Bone marrow (tissue), 2 donors: ENCODE measurements at places on chromosomes 6 and 20.
A peak's percentile ranks its signal among the peaks of the same experiment; 100 is the strongest.

GRCh38 chr6:135992739-135993138 lies 141.2 kb downstream of the PDE7B start:
- no peak for DNase-seq

GRCh38 chr6:168058691-168059551 lies 20.1 kb downstream of the FRMD1 start:
- DNase-seq = no peak

GRCh38 chr6:12014027-12014872 lies 2.1 kb downstream of the HIVEP1 start:
- DNase-seq = no peak

DNA sequence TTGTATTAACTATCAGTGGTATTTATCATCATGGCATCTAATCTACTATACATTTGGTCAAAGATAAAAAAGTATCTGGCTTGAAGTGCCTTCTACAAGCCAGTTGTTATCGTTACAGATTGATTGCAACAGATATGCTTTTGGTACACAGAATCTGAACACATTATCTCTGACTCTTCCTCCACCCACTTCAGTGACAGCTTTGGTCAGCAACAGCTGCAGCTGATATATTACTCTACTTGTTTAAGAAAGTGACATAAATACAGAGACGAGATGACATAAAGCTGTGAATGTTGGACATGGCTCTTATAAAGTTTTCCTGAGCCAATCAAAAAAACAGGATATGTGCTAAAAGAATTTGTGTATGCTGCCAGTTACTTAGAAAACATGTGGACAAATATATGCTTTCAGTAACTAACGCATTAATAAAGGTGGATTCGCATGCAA lies 77.6 kb downstream of the HIVEP2 start:
- DNase-seq = no peak

- peak; percentile 2 for DNase-seq
These were observed 98.6 kb upstream of the NEDD9 start for GRCh38 chr6:11331111-11331510.

- no peak for DNase-seq
These were observed 43.6 kb upstream of the DEFB112 start for GRCh38 chr6:50093116-50093937.

DNA sequence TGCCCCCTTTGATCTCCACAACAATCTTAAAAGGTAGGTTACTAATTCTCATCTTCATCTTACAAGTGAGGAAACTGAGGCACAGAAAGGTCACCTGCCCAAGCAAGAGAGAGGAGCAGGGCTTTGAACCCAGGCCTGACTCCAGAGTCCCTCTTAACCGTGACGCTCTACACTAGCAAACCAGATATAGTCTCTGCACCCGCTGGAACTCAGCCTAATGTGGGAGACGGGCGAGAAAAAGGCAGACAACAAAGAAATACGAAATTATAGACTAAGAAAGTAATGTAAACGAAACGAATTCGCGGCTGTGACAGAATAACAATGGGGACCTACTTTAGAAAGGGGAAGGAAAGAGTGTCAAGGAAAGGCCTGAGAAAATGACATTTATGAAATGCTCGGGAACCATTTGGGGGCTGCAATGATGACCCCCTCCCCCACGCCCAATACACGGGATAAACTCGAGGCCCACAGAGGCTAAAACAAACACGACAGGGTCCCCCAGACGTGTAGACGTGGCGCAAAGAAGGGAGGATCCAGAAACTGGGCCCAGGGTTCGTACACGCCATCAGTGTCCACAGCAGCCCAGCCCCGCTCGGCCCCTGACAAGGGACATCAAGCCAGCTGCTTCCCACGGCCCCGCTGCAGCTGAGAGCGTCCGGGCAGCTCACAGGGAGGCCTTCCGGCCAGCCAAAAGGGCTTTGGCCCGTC lies 637 bp downstream of the TRPC4AP start:
- no peak for DNase-seq

DNA sequence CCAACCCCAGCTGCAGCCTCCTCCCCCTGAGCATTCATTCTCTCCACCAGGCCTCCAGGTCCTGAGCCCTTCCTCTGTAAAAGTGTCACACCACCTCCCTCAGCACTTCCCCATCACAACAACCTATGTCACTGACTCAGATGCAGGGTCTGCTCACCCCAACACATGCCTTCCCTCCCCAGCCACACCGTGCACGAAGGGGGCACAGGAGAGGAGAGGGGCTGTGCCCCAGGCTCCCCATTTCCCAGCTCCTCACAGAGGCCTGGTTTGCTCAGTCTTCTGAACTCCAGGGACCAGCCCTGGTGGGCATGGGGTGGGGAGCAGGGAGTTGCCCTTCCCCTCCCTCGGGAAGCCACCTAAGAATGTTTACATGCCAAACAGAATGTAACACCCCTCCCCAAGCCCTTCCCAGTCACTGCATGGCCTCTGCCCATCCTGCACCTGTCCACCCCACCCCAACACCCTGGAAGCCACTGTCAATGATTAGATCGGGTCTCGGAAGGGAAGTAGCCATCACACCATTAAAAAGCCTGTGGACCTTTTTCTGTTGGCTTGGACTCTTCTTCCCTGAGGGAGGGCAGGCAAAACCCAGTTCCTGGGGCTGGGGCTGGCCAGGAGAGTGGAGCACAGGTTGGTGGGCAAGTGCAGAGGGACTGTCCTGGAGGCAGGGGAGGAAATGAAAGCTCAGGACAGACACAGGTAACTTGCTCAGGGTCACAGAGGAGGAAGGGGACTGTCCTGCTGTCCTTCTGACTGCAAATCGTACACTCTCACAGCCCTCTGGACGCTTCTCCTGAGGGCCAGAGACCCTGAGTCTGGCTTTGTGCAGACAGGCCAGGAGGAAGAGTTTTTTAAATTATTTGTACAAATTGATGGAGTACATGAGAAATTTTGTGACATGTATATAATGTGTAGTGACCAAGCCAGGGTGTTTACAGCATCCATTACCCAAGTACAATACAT lies 10.1 kb upstream of the SLC22A7 start:
- DNase-seq = no peak

DNA sequence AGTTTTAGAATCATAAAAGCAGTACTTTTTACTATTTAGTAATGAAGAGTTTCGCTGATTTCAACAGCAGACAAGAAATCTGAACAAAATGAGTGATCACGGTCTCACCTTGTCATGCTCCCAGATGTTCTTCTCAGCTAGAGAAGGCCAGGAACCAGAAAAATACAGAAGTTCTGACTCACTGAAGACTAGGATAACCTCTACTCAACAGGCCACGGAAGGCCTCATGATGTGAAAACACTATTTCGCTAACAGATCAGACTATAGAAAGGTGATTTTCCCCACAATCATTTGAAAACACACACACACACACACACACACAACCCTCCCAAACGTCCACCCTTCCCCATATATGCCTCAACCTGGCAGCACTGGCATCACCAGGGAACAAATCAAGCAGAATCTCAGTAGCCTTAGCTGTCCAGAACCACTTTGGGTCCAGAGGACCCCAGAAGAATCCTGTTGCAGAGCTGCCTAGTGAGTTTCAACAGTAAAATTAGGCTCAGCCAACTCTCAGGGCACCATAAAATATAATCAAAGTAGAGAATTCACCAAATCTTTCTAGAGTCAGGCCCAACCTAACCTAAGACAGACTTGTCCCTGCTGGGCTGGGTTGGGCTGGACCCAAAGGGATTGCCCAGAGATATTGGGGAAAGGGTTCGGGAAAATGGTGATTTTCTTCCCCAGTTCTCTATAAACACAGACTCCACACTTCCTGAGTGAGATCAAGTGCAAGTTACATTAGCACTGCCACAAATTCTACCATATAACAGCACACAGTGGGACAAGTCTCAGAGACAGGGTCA lies 7.9 kb downstream of the EXOC2 start:
- DNase-seq = no peak

DNA sequence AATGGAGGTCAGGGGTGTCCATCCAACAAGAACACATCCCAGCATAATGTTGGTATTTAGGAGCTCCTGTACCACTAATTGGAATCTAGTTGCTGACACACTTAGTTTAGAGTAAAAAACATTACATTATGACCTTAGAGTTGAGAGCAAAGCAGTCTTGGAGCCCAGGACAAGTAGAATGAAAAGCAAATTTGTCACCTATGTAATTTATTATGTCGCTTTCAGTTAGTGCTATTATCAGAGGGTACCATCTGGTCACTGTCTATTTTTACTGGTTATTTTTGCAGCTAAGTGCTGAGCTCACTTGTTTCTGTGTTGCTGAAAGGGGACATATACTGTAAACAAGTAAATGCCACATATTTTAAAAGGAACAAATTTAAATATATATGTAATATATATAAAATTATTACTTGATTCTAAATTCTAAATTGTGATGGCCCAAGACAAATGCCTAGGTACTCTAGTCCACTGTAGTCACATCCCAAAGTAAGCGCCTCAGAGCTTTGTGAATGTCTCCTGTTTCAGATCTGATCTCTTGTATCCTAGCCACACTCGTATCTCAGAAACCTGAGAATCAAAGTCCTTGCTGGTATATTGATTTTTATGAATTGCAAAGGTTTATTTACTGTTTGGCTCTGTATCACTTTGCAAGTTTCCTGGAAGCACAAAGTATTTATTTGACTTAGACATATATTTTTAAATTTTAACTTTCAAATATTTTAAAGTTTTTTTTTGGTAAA lies 148.6 kb upstream of the MAN1A1 start:
- DNase-seq = no peak

GRCh38 chr20:21607971-21608725 lies 94.3 kb upstream of the NKX2-2 start:
- DNase-seq = no peak

DNA sequence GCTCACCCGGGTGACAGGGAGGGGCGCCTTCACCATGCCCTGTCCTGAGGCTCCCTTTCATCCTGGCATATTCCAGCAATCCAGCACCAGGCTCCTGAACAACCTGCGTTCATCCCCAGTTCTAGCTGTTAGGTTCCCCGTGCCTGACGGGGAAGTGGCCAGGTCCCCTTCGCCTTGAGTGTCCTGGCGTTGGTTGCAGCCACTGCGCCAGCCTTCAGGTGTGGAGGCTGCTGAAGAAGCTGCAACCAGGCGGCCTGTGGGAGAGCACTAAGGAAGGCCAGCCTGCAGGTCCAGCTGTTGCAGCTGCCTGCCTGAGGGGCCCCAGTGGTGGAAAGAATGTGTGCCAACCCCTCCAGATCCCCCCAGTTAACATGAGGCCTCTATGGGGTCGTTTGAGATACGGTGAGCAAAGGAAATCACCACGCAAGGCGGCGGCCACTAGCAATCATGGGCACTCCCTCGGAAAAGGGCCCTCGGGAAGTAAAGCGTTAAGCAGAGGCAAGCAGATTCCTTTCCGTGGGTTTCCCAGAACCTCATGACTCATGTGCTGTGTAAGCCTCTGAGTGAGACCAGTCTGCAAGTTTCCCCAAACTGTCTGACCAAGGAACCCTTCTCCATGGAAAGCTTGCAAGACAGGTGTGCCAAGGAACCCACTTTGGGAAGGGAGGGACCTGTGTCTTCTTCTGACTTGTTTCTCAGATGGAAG lies 320.8 kb downstream of the TAF4 start:
- no peak for DNase-seq

DNA sequence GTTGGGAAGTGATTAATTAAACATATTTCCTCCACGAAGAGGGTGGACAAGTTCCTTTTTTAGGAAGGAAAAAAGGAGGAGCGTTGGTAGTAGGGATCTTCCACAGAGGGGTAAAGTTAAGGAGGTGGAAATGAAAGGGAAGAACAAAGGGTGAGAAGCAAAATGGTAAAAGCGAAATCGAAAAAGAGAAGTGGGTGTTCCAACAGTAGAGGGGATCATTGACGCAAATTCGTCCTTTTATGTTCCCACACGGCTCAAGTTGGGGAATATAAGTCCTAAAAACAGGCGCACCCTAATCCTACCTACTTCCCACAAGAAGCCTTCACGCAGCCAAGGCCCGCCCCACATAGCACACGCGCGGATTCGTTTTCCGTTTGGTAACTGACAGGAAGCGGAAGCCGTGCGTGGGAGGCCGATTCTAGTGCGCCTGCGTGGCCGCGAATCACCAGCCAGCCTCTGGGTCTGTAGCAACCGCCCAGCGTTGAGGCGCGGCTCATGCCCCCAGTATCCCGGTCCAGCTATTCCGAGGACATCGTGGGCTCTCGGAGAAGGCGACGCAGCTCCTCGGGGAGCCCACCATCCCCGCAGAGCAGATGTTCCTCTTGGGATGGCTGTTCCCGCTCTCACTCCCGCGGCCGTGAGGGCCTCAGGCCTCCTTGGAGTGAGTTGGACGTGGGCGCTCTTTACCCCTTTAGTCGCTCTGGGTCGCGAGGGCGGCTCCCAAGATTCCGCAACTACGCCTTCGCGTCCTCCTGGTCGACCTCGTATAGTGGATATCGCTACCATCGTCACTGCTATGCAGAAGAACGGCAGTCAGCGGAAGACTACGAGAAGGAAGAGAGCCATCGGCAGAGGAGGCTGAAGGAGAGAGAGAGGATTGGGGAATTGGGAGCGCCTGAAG lies at the start of gene NKAPL:
Gene NKAPL, plus strand, starts transcription at position 421 of the 901 bp plus-strand sequence. Its CDS starts 75 bp downstream, at position 496.
- DNase-seq = no peak

- DNase-seq = no peak
These were observed 20.4 kb downstream of the ACSS1 start for GRCh38 chr20:25037288-25038102.

DNA sequence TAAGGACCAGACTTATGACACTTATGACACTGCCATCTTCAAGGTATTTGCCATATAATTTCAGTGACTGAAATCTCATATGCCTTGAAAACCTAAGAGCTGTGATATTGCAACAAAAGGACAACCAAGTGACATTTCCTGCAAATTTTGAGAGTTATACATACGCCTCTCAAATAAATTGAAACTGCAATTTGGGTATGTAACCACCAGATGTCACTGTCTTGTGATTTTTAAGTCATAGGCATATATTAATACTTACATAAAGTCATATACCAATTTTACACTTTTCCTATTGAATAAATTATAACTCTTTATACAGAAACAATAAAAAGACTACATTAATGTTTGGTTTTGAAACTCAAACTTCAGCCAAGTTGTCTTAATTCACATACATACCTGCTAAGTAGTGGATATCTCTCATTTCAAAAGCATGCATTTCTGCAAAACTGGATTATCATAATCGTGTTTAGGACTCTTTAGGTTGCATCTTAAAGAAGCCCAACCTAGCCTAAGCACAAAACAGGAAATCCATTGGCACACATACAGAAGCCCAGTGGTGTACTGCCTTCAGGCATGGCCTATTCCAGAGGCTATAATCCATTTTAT lies 180.2 kb downstream of the PACRG start:
- DNase-seq = peak; percentile 1

DNA sequence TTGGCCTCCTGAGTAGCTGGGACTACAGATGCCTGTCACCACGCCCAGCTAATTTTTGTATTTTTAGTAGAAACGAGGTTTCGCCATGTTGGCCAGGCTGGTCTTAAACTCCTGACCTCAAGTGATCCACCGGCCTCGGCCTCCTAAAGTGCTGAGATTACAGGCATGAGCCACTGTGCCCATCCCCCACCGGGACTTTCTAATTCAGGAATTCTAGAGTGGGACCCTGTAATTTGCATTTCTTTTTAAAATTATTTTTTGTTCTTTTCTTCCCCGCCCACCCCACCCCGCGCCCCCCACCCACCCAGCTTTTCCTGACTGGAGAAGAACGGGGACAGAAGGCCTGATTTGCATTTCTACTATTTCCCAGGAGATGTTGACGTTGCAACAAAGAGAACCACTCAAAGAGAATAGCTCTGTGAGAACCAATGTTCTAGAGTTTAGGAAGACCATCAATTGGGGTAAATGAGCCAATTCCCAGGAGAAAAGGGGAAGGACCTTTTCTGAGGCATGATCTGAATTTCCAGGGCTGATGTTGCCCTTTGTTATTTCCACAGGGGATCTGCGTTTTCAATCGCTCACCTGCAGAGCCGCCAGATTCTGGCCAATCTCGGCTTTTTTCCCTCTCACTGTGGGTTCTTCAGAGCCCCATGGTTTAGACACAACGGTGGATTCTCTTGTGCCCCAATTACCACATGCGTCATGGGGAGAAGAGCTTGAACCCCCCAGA lies 33.2 kb upstream of the TFAP2C start:
- DNase-seq = no peak

GRCh38 chr6:72702421-72702820 lies 80.6 kb downstream of the KCNQ5 start:
- DNase-seq = no peak
